RPMI8226 (cell line): ENCODE measurements at places on chromosomes 2 and 18.

DNA sequence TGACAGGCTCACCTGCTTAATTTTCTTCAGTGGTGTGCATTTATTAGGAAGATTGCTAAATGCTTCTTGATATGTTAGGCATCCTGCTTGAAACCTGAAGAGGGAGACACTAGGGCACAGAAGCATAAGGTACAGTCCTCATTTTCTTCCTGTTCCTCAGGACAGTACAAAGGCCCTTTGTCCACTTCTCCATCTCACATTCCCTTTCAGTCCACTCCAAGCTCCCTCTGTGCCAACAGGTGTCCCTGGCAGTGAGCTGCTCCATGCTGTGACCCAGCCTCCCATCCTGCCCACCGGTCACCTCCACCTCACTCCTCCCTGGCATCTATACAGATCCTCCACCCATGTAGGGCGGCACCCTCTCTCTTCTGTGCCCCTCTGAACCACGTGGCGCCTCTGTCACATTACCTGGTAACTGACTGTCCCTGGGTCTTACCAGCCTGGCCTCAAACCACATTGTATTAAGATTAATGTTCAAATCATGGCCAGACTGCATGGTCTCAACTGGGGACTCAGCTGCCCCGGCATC, 162.8 kb downstream of the VAPA start:
- no peak for DNase-seq

GRCh38 chr2:201440182-201440581, 11.1 kb downstream of the TRAK2 start:
- no peak for DNase-seq

GRCh38 chr2:218270721-218271486, 585 bp downstream of the PNKD start:
- DNase-seq, result peak; percentile 20

- DNase-seq, result no peak
Measured at GRCh38 chr2:193446967-193447366, 1252.2 kb upstream of the TMEFF2 start.

DNA sequence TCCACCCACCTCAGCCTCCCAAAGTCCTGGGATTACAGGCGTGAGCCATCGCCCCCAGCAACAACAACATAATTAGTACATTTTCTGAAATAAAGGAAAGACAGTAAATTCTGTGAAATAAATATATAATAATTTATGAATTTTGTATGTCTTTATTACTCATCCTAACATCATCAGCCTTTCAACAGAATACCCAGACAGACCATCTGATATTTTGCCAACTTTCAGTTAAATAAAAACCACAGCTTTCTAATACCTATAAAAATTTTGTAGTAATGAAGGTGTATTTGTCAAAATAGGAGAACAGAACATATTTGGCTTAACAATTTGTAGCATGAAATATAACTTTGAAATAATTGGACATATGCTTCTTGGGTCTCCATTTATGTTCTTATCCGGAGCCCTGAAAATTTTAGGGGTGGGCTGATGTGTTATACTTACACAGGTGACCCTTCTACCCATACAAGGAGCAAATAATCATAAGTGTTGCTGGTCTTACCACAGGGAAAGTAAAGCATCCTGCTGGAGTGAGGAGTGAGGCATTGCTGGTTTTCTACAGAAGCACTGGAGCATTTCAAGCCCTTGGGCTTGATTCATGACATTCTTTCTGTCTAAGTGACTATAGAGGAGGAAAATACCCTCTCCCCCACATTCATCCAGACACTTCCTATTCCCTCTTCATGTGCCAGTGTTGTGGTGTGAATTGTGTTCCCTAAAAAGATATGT, 99.3 kb downstream of the SPOPL start:
- no peak for DNase-seq

DNA sequence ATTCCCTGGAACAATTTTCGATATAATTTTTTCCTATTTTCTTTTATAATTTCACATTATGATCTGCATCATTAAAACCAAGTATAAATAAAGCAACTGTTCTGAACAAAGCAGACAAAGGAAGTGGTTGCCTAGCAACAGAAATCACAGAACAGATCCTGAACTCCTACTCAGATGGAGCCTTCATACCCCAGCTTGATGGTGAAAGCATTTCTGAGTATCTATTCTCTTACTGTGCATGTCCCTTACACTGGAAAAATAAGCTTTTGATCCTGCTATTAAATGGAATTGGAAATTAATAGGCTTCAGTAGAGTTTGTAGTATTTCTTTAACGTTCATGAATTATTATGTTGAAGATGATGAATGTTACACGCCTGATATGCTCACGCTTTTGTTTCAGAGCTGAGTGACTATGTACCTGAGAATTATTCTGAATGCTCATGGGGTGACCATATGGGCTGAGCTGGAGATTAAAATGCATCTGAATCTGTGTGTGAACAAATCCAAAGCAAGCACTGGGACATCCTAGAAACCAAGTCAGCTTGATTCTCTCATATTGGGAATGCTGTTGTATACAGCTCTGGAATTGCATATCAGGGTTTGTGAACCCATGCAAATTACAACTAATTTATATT, 254.0 kb downstream of the KCNJ3 start:
- DNase-seq, result no peak

DNA sequence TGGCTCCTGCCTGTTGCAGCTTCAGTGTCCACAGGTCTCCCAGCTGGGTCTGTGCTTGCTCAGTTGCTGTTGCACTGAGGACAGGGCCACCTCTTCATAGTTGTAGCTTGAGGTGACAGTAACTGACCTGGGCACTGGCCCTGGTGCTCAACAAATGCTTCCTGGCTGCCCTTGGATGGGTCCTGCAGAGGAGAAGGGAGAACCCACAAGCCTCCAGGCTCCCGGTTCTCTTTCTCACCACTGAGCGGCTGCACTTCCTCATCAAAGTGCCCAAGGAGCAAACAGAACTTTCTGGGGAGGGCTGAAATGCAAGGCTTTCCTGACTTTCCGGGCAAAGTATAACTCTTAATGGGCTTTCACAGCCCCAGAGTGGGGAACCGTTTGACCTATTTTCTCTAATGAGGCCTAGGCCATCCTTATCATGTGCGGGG, 38.7 kb downstream of the LCT start:
- no peak for DNase-seq
